ENCODE measurements at places on chromosomes 1 and 21. TPM values are rescaled to one million over a fixed set of nuclear protein-coding genes. Genes with fewer than 3 reads are reported as not detected.

GRCh38 chr1:201505503-201505890 lies 1.4 kb downstream of the CSRP1 start:
- no peaks in the 10 kb centered on the region for H3K27me3 ChIP-seq
- no peaks in the 10 kb centered on the region for H3K36me3 ChIP-seq
- peak overlapping the region; percentile 94 for H3K27ac ChIP-seq
- DNase-seq = no peak
- H3K4me3 ChIP-seq = peak overlapping the region; percentile 94

DNA sequence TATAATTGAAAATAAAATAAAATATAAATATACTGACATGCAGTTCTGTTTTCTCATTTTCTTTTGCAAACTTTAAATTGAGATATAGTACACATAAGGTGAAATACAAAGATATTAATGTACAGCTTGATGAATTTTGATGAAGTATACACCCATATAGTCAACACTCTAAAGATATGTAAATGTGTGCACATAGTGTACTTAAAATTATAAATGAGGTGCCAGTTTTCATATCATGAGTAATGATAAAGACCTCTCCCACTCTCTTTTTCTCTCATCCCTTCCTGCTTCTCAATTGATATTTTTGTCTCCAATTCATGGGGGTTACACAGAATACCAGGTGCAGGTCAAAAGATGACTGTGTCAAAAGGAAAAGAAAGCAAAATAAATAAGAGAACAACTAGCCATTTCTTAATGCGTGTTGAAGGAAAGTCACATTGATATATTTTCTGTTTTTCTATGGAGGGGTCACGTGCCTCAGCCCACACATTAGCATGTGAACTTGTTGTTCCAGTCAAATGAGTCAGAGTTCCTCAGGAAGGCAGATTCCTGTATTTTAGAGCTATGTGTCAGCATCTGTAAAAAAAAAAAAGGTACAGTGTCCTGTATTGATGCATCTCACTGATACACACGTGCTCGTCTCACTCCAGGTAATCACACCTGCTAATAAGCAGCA lies 64.3 kb upstream of the HOOK1 start:
- H3K4me1 ChIP-seq = peaks cover 8% of the 10 kb centered on the region
- no peaks in the 10 kb centered on the region for H3K27me3 ChIP-seq
- peak; percentile 26 for DNase-seq

The PTPRC gene
- total RNA-seq = 86.8 TPM

- peak within 1 kb of the TSS; percentile 60 for H3K4me3 ChIP-seq
- H3K36me3 ChIP-seq = peaks cover 19% of the 10 kb centered on the region
- H3K27ac ChIP-seq = peak within 1 kb of the TSS; percentile 71
- H3K4me1 ChIP-seq = peaks cover 3% of the 10 kb centered on the region
- peak; percentile 12 for DNase-seq
Measured at GRCh38 chr1:150507912-150508864, at the start of gene ECM1. TSS of gene ECM1 (plus strand) at chr1:150508109. CDS start at chr1:150508210, 101 bp downstream.

The JTB gene
- 184 TPM for total RNA-seq

- H3K27me3 ChIP-seq = no peaks in the 10 kb centered on the region
- no peaks in the 10 kb centered on the region for H3K36me3 ChIP-seq
- peaks cover 23% of the 10 kb centered on the region for H3K4me1 ChIP-seq
- H3K27ac ChIP-seq = peak overlapping the region; percentile 66
- no peak overlapping the region for H3K4me3 ChIP-seq
Measured at GRCh38 chr1:201450721-201451291, 18.2 kb downstream of the PHLDA3 start.

DNA sequence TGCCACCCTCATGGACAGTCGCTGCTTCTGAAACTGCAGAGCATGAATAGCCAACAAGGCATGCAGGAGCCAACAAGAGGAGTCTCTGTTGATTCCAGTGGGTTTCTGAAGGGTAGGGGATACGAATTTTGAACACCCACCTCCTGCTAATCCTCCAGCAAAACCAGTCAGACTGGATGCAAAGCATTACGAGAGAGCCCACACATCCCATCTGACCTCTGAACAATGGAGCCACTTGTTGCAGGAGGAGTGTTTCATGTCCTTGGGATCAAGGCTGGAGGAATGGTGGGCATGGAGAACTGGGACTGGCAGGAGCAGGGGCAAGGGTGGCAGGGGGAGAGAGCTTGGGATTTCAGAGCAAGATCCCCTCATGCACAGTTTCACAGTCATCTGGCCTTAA lies 1.6 kb downstream of the VTCN1 start:
- H3K4me3 ChIP-seq = no peak overlapping the region
- no peak for DNase-seq
- H3K27me3 ChIP-seq = no peaks in the 10 kb centered on the region
- no peak overlapping the region for H3K27ac ChIP-seq
- no peaks in the 10 kb centered on the region for H3K4me1 ChIP-seq

Data from thoracic aorta (tissue), 2 donors.